HS-27A (cell line): ENCODE measurements at places on chromosomes 11 and 22.
A peak's percentile ranks its signal among the peaks of the same experiment; 100 is the strongest.

GRCh38 chr11:6646918-6647679 lies 8.5 kb downstream of the DCHS1 start:
- DNase-seq = no peak

DNA sequence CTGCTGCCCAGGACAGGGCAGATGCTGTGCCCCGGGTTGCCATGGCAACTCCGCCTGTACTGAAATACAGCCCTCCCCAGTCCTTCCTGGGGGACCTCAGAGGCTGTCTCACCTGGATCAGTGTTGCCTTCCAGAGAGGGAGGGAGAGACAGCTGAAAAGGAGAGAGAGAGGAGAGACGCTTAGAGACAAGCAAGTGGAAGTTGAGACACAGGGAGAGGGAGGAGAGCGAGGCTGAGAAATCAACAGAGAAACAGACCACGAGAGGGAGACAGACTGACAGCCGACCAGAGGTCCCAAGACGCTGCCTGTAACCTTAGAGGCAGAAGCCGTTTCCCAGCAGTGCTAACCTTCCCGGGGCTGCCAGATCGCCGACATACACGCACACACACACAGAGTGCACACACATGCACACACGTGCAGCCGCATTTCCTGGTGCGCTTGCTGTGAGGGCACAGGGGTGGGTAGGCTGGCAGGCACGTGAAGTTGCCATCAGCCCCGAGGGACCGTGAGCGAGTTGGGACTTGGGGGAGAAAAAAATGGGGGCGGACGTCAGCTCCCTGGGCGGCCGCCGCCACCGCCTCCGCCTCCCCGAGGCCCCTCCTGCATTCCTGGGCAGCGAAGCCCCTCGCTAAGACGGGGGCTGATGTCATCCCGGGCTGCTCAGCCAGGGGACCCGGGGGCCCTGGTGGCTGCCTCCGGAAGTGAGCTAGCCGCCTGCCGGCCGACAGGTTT lies 88.6 kb upstream of the CRYBB3 start:
- DNase-seq = peak; percentile 74

GRCh38 chr11:4202749-4203148 lies 108.2 kb downstream of the RRM1 start:
- DNase-seq = no peak

- DNase-seq = no peak
Observed at GRCh38 chr11:10118865-10119264, 175.2 kb downstream of the SBF2 start.

DNA sequence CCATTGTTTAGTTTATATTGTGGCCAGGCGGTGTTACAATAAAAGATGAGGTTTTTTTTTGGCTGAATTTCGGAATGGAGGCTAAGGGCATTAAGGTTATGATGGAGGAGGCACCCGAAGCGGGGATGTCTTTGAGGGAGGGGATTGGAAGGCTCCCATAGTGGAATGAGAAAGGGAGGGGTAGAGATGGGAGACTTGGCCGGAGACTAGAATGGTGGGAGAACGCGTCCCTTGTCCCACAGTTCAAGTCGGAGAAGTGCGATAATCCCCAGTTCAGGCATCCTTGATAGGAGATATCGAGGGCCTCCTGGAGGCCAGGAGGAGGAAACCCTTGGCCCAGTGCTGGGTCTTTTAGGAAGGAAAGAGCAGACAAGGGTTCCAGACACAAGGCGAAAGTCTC lies 21.6 kb downstream of the ZNF195 start:
- no peak for DNase-seq

DNA sequence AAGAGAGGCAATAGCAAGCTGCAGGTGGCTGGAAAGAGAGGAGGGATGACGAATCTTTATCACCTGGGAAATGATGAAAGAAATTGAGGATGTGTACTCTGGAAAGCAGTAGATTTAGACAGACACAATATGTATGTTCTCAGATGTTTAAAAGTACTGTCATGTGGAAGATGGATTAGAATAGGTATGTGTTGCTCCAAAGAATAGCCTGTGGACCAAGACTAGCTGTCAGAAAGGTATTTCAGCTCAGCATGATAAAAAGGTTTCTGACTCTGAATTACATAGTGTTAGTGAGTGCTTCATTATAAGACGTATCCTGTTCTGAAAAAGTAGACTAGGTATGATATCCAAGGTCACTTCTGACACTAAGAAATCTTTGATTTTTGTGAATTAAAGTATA lies 322.4 kb downstream of the CNTN5 start:
- DNase-seq = no peak

GRCh38 chr11:65053827-65054508 lies 4.4 kb downstream of the NAALADL1 start:
- no peak for DNase-seq

DNA sequence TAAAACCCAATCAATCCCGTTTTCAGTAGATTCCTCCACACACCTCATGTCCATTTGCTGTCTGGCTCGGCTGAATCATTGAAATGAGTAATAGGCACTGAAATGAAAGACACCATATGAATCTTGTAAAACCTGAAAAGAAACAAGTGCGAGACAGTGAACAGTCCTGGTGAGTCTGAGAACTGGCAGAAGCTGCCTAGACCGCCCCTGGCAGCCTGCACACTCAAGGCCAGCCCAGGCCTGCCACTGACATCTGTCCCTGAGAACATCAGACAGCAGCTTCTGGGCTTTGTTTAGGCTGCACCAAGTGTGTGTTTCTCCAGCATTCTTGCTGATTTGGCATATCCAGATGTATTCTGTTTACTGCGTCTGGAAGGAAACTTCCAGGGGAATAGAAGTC lies 44.8 kb downstream of the ENDOD1 start:
- no peak for DNase-seq

GRCh38 chr11:131190446-131190845 lies 180.0 kb upstream of the NTM start:
- no peak for DNase-seq

GRCh38 chr11:27339941-27340340 lies 23.1 kb downstream of the CCDC34 start:
- no peak for DNase-seq

DNA sequence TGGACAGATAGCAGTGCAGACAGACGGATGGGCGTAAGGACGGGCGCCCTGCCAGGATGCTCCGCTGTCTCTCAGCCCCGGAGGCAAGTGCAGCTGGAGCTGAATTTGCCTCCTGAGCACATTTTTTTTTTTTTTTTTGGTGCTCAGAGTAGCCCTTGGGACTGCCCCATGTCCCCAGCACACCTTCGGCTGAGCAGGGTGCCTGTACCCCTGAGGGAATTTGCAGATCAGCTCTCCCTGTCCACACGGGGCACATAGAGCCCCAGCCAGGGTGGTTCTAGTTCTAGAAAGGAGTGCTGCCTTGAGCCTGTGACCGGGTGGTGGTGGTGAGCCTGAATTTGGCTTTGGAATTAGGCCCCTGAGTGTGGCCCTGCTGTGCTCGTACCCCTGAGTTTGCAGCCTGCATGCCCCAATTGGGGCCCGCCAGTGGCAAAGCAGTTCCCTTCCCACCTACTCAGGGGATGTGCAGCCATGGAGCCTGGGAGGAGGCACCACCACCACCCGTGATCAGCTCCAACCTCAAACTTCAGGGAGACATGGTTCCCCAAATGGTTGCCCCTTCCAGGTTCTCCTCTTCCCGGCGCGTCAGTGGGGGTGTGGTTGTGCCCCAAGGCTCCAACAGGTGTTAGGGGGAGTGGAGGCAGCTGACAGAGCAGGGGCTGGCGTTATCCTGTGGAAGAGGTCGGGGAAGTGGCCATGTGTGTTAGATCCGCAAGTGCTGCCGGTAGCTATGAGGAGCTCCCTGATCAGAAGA lies 1232.7 kb downstream of the BRD1 start:
- no peak for DNase-seq

DNA sequence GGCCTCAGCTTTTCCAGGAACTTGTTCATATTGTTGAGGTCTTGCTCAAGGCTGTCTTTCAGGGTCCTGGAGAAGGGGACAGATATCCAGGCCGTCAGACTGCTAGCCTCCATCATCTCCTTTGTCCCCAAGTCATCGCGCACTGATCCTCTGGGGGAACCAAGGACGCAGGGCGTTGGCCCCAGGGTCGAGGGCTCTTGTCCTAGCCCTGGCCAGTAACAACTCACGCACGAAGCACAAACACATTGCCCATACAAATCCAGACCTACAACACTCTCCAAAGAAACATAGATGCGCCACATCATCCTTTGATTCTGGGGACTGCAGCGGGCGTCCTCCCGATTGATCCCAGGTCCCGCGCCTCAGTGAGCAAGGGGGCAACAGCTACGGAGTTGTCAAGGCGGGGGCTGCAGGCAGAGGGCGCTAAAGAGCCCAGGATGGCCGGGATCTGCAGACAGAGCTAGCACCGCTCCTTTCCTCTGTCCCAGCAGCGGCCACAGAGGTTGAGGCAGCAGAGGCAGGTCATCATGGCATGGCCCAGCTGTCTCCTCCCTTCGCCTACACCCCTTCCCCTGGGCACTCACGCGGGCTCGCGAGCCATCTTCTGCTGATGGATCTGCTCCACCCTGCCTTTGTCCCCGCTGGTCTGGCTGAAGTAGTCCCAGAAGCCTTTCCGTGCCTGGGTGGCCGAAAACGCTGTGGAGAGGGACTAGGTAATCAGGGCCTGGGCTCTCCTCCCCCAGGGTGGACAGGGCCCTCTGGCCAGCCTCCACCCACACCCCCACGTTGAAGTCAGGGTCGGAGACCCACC lies 472 bp downstream of the APOA5 start:
- DNase-seq = no peak
